Kidney (tissue), 22 donors: ENCODE measurements at places on chromosomes 6 and 20. TPM values are rescaled to one million over a fixed set of nuclear protein-coding genes. Genes with fewer than 3 reads are reported as not detected.

Gene XPO5
- 7.5 TPM for polyA plus RNA-seq

Gene ZSWIM3
- polyA plus RNA-seq: 2.6 TPM

Gene QRSL1
- 12.5 TPM for polyA plus RNA-seq

Gene ANKRD66
- not detected for polyA plus RNA-seq

Gene PNLDC1
- polyA plus RNA-seq: 0.34 TPM

Gene GRM1
- 0.82 TPM for polyA plus RNA-seq

DNA sequence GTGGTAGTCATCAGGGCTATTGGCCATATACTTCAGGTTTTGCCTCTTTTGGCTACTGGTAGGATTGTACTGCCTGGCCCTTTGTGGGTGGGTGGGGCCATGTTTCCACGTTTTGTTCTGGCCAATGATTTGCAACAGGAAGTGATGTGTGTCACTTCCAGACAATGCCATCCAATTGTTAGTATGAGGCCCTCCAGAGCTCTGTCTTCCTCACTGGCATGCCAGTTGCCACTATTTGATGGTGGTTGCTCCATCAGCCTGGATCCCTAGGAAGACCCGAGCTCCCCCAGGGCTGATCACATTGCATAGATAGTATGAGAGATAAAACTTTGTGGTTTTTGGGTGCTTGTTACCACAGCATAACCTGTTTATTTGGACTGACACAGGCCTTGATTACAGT, 7.7 kb upstream of the LRRN4 start:
- DNase-seq: no peak

- no peak for DNase-seq
Measured at GRCh38 chr20:47230811-47231256, 125.7 kb downstream of the ZMYND8 start.

GRCh38 chr6:142913511-142914047, 31.4 kb downstream of the HIVEP2 start:
- DNase-seq: no peak

GRCh38 chr6:27753668-27754407, 158.4 kb downstream of the OR2B2 start:
- peak; percentile 89 for DNase-seq

- DNase-seq: no peak
Measured at GRCh38 chr6:56550301-56550700, 92.4 kb downstream of the DST start.

DNA sequence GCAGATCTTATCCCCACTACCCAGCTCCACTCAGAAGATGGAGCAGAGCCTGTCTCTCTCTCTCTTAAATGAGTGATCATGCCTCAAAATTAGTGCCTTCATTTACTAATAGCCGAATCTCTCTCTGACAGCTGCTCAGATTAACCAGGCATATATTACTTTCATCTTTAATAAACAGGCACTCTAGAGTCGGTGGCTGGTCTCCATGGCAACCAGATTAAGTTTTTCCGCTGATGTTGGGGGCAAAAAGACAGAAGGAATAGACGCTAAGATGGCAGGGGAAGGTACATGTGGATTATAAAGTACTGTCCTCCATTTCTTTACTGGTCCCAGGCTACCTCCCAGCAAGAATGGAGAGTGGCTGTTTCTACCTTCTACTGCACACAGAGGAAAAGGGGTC, 121.6 kb downstream of the QRSL1 start:
- no peak for DNase-seq

- no peak for DNase-seq
Measured at GRCh38 chr6:157405986-157406385, 25.0 kb downstream of the ZDHHC14 start.

DNA sequence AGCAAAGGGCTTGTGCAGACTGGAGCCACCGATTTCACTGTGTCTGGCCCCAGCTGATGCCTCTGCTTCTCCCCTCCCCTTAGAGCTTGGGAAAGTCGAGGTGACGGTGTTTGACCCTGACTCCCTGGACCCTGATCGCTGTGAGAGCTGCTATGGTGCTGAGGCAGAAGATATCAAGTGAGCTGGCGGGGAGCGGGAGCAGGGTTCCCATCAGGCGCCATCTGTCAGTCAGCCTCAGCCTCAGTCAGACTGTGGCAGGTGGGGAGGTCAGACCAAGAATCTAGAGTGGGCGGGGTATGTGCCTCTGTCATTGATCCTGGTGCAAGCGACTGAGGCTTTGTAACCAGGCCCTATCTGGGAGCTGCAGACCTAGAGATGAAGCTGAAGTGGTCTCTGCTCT, 5.5 kb downstream of the ERGIC3 start:
- no peak for DNase-seq

DNA sequence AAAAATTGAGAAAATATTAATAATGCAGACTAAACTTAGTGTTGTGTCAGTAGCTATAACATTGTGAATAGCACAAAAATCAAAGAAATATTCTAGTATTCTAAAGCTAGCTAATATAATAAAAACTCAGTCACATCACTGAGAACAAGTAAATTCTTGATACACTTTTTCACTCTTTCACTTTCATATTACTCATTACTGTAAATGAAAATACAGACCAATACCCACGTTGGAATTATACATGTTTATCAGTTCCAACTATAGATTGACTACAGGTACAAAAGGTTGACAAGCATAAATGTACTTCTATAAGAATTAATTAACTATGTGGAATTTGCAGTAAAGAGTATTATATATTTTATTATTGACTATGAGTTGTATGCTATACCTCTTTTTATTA, 1043.4 kb upstream of the FLRT3 start:
- DNase-seq: no peak

DNA sequence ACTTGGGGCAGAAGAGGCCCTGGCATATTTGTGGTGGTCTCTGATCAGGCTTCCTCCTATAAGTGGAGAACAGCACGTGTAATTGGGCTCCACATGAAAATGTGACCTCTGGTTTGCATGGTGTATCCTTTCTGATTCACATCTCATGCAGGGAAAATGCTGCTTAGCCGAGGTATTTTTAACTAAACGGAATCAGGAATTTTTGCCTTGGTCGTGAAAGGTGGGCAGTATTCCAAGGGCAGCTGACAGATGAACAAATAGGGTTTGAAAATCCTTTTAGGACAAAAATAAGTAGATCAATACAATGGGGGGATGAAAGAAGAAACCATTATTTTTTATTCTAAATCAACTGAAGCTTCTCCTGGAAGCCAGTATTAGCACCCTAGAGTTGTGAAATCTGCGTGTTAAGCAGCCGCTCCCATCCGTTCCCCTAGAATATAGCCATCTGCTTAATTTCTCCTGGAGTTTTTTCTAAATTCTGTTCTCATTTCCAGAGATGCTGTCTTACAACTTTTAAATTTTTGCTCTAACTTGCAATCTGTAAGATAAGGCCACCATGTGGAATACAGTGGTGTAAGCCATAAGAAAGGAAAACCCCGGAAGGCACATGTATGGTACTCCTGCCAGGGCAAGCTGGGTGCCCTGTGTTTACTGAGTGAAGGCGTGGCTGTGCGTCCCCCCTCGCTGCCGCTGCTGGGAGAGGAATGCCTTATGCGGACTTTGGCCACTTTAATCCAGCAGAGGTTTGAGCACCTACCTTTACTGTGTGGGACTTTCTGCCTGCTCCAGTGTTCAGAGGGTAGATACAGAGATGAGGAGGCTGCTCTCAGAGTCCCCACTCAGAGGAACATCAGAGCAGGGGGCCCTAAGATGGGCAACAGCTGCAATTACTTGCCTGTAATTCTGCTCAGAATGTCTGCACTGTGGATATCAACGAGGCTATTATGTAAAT, 52.4 kb downstream of the SYNJ2 start:
- no peak for DNase-seq

DNA sequence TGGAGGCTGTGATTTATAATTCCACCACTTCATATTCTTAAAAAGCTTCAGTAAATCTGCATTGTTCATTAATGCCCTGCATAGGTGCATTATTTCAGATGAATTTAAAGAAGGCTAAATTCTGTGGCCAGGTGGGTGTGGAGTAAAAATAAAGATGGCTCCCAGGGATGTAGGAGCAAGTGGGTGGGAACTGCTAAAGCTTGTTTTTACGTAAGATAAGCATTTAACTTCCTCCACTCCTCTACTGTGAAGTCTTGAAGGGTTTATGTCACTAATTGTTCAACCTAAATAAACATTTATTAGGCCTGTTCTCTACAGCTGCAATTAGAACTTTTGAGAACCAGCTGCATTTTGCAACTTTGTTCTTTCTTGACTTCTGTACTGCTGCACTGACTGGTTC, 6.8 kb upstream of the SLC35B3 start:
- no peak for DNase-seq

DNA sequence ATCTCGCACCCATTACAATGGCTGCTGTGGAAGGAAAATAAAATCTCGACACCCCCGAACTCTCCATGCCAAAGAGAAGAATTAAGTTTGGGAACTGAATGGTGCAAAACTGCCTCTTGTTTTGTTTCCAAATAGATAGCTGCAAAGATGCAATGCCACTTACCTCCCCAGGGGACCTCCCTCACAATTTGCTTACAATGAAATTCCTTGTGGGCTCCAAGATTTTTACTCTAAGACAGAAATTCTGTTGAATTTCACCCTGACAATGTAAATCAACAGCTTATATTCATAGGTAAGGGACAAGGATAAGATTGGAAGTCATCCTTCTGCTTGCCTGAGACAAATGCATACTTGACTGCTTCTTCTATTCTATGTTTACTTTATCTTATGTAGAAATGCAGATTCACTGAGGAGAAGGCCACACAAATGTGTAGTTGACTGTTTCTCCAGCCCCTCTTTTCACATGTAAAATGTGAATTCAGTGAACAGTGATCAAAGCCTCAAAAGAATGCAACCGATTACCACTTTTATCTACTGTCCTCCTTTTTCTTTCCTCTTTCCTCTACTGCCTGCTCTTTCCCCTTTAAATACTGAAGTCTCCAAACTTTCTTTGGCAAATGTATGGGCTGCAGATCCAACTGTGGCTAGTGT, 36.6 kb downstream of the ADGRF4 start:
- DNase-seq: no peak

DNA sequence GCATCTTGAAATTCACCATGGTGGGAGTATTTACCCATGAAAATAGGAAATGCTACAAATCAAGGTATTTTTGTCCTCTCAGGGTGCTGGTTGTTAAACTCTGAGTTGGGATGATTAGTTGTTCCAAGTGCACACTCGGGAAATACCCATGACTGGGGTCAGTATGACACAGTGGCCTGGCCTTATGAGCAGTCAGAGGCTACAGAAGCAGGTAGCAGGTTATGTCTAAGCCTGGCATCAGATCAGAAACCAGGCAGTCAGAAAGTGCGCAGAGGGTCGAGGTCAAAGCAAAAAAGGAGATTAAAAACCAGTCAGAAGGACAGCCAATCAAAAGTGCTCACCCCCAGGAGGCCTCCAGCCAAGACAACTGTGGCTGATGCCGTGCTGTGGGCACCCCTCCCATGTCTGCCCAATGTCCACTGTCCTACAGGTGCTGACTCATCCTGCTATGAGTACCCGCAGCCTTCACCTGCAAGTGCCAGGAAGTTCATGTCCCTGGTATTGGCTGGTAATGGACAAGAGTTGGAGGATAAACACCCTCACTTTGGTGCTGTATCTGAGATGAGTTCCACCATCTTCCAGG, 117.4 kb upstream of the SLC24A3 start:
- DNase-seq: no peak

- DNase-seq: no peak
Measured at GRCh38 chr20:14664101-14664500, 326.7 kb upstream of the FLRT3 start.

DNA sequence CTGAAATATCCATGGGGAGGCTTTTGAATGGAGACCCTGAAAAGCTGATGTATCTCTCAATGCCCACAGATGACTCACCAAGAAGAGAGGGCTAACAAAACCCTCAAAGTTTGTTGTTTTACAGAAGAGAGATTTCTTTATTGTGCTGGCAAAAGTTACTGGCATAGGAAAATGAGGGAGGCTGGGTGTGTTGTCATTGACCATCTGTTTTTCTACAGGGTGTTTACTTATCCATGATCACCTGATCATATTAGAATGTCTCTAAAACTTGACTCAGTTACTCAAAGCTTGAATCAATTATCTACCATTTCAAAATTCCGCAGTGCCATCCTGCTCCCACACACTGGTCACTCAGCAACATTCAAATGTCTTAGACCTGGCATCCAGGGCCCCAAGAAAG, 9.8 kb downstream of the NCOA6 start:
- no peak for DNase-seq

DNA sequence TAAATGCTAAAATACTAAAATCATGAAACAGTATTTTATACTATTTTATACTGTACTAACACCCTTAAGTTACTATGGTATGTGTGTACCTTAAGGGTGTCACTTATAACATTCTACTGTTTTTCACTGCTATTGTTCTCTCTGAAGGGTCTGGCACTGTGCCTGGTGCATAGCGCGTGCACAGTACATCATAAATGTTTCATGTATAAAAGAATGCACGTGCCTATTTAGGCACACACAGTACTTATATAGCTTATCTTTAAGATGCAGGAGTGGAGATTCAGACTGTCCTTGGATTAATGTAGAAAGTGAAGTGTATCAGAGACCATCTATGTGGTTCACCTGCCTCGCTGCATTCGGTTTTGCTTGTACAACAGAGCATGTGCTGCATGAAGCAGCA, 64.0 kb upstream of the SGK1 start:
- no peak for DNase-seq

GRCh38 chr20:39137299-39137698, 175.2 kb downstream of the DHX35 start:
- DNase-seq: no peak

- DNase-seq: no peak
Measured at GRCh38 chr6:74284284-74284683, 588.3 kb downstream of the CD109 start.

DNA sequence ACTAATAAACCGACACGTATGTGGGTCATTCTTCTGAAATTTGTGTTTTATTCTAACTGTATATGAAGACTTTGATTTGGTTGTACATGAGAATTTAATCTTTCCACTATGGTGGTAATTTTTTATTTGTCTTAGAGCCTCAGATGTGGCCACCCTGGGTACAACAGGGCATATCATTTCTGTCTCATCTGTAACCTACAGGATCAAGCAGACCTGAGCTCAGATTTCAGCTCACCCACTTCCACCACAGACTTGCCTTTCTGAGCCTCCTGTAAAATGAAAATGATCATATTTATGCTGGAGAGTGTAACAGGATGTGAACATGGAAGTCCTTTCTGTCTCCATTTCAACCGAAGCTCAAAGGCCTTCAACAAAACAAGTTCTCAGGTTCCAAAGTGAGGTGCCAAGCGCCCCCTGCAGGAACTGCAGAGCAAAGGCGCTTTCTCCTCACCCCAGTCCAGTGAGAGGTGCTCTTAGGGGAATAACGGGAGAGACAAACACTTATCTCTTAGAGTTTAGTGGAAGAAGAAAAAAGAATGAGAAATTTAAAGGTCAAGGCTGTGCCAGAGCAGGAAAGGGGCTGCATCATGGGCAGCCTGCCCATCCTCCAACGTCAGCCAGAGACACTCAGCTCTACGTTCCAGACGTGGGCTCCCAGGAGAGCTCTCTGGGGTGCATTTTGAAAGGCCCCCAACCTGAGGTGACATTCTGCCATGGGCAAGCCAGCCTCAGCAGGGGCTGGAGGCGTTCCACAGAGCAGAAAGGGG, 23.0 kb upstream of the CD24 start:
- DNase-seq: peak; percentile 84
